ENCODE measurements at places on chromosomes 1 and 21.

DNA sequence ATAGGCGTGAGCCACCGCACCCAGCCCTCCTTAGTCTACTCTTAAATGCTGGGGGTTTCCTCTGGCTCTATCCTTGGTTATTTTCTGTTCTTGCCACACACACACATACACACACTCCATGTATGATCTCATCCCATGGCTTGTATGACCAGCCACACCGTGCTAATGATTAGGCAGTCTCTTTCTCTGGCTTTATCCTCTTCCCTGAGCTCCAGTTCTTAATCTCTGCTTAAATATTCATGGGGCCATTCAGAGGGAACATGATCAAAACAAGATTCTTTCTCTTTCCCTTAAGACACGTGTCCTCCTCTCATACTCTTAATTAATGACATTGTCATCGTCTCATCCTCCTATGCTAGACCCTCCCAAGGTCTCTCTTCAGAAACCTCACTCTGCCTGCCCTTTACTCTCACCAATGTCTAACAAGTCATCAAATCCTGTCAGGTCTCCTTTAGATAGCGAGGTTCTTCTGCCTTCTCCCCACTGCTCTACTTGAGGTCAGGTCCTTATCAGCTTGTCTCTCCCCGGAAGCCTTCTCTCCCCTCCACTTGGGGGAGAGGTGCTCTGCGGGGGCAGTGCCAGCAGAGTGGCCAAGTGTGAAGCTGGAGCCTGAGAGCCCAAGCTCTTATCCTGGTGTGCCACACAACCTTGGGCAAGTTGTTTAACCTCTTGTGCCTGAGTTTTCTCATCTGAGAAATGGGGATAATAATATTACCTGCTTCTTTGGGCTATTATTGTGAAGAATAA lies 83.0 kb upstream of the GNG12 start:
- no peak for DNase-seq

DNA sequence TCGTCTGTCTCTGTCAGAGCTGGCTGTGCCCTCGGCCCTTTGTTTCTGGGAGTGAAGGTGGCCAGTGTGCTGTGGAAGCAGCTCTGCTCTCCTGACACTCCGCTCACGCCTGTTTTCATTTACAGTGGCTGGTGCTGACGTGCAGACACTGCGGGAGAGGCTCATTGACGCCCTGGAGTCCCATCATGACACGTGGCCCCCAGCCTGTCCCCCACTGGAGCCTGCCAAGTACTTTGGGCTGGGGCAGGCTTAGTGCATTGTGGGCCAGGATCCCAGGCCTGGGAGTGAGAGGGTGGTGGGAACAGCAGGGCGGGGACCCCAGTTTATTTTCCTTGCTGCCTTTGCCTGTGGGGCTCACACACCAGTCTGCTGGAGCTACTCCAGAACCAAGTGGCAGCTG lies 21.1 kb downstream of the QSOX1 start:
- DNase-seq, result no peak

GRCh38 chr1:118914379-118915161 lies 73.6 kb downstream of the TBX15 start:
- no peak for DNase-seq

DNA sequence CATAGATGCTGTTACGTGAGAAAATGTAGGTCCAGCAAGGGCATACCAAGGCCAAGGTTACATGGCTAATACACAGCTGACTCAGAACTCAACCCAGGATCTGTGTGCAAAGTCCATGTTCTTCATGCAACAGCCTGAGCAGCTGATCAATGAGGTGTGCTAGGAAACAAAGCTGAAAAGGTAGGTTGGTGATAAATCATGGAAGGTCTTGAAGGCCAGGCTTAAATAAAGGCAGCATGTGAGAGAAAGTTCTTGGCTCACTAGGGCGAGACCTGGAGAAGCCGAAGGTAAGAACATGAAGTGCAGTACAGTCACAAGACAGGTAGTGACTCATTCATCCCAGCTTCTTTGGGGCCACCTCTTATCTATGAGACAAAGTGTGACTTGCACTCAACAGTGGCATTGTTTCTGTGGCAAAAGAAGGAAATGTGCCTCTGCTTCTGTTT lies 33.4 kb downstream of the TLR5 start:
- DNase-seq, result no peak

GRCh38 chr21:30233228-30234020 lies 17.5 kb upstream of the CLDN8 start:
- no peak for DNase-seq

DNA sequence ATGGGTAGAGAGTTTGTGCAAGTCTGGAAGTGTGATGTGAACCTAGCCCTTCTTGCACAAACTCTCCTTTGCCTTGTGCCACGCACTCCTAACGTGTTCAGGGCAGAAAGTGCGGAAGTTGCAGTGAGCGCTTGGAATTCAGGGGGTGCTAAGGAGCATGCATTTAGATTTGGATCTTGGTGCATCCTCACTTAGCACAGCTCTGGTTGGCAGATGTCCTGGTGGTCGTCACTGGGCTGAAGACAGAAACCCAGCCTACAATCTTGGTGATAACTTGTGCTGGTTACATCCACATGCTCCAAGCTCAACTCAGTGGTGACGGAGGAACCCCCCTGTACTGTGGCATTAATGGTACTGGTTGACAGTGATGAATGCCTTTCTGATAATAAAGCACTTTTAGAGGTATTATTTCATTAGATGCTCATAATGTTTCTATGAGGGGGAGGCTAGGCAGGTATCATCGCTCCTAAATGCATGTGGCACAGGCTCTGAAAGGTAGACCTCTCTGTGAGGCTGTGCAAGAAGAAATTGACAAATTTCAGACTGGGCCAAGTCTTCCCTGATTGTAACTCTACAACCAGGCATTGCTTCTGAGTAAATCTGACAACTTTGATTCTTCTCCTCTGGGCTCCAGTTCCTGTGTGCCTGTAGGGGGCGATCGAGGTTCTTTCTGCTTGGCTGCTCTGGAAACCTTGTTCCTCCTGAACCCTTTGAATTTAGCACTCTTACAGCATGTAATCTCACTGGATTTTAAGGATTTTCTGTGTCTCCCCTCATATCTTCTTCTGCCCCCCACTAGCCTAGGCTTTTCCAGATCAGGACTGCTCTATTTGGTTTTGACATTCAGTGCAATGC lies 40.6 kb downstream of the MAPKAPK2 start:
- DNase-seq, result peak; percentile 65

- no peak for DNase-seq
These were observed 16.5 kb downstream of the DMRTB1 start for GRCh38 chr1:53475664-53476063.

GRCh38 chr1:82704966-82705365 lies 904.2 kb downstream of the ADGRL2 start:
- no peak for DNase-seq

DNA sequence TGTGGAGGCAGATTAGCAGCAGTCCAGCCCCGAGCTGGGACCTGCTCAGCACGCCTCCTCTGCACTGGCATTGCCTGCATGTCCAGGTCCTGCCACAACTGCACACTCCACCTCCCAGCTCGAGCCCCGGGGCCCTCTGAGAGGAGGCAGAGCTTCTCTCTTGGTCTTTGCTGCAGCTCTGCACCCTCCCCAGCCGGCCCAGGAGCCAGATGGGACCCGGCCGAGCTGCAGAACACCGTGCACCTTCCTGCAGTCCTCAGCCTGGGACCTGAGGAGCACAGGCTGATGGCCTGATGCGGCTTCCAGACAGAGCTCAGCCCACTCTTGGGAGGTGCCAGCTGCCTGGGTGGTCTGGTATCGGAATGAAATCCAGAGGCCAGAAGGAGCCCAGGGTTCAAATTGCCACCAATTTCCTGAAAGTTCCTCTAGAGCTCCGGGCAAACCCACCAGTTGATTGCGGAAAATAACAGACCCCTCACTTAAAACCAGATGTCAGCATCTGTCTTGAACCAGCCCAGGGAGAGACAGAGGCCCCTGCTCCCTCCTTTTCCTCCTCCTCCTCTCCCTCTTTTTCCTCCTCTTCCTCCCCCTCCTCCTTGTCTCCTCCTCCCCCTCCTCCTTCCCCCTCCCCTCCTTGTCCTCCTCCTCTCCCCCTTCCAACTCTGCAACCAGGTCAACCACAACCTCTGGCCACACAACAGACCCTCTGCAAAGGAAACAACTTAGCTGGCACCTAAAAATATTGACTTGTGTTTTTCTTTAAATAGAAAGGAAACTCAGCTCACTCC lies 10.6 kb upstream of the SPSB1 start:
- no peak for DNase-seq

DNA sequence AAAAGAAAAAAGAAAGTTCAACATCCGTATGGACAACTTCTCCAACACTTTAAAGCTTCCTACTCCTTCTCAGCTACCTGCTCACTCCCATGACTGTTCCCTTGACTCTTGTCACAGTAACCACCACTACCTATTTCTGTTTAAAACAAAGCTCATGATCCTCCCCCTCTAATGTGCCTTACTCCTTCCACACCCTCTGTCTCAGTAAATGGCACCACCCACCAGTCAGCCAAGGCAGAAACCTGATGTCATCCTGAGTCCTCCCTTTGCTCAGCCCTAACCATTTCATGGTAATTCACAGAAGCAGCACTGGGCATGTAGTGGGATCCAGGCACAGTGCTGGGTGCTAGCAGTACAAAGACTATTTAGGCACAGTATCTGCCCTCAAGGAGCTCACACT lies 63.0 kb upstream of the PPM1J start:
- no peak for DNase-seq

- no peak for DNase-seq
These were observed 53.0 kb downstream of the UROD start for GRCh38 chr1:45065083-45065482.

GRCh38 chr1:25031966-25032667 lies 102.0 kb upstream of the RUNX3 start:
- DNase-seq, result peak; percentile 55

GRCh38 chr1:182292193-182292741 lies 99.3 kb downstream of the GLUL start:
- no peak for DNase-seq

DNA sequence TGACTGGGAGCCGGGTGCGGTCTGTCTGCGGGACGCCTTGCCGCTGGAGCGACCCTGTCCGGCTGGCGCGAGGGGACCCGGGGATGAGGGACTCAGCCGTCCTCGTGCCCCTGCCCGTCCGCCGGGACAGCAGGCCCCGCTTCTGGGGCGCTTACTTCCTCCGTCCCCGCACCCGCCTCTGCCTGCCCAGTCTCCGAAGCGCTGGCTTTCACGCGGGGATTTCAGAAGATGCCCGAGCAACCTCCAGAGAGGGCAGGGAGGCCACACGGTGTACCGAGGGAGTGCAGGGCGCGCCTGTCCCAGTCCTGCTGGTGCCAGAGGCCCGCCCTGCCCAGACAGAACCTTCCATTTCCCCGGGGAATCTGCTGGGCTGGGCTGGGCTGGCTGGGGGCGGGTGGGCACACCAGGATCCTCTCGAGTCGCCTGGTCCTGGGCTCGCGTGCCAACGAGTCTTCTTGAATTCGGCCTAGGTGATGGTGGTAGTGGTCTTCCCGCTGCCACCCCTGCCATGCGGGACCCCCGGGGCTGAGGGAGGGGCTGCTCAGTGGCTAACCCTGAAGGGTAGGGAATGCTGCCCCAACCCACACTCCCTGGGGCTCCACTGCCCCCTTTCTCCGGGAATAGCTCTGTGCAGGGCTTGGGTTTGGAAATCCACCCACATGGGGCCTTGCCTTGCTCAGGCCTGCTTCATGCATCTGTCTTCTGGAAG lies 2.5 kb upstream of the TRPM2 start:
- DNase-seq, result no peak

- no peak for DNase-seq
These were observed 22.5 kb downstream of the MIER1 start for GRCh38 chr1:66947267-66947666.

- DNase-seq, result no peak
These were observed 62.8 kb upstream of the KIF26B start for GRCh38 chr1:245091818-245092637.

Measured in activated naive CD4-positive, alpha-beta T cell treated with Interleukin-2 at 50 U/mL for 16 hours (primary cell).